SK-N-DZ (cell line): ENCODE measurements at places on chromosomes 5 and 9.
A peak's percentile ranks its signal among the peaks of the same experiment; 100 is the strongest.

DNA sequence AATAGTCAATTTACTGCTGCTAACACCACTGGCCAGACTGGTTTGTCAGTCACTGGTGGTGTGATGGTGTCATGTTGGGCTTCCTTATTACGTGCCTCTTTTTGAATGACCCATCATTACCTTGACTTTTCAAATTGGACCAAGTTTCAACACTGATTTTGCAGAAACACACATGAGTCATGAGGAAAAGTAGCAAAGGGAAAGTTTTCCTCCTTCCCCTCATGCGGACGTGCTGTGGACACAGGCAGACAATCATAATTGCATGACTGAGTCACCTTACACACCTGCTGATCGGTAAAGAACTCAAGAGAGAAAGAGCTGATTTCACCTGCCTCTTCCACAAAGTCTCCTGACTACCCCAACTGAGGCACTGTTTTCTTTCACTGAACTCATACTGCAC, 324.5 kb downstream of the ARRDC3 start:
- no peak for DNase-seq

- no peak for DNase-seq
Measured at GRCh38 chr9:16505199-16505598, 365.3 kb downstream of the BNC2 start.

DNA sequence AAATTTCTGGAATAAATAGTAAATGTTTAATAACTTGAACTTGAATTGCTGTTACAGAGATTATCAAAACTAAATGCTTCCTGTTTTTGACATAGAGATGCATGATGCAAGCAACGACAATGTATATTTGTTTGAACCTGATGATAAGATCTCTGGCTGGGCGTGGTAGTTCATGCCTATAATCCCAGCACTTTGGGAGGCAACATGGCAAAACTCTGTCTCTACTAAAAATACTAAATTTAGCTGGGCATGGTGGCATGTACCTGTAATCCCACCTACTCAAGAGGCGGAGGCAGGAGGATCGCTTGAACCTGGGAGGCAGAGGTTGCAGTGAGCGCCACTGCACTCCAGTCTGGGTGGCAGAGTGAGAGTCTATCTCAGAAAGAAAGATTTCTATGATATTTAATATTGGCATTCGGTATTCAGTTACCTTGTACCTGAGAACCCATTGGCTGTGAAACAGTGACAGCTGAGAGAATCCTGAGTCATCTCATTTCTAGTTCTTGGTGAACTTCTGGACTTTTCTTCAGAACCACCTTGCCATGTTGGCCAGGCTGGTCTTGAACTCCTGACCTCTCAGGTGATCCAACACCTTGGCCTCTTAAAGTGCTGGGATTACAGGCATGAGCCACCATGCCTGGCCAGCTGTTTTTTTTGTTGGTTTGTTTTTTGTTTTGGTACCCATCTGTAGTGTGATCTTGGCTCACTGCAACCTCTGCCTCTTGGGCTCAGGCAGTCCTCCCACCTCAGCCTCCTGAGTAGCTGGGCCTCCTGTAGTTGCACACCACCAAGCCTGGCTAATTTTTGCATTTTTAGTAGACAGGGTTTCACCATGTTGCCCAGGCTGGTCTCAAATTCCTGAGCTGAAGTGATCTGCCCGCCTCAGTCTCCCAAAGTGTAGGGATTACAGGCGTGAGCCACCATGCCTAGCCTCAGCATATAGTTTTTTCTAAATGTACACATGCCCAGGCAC, 10.0 kb upstream of the FGF18 start:
- no peak for DNase-seq

- no peak for DNase-seq
Measured at GRCh38 chr9:20640331-20641187, 18.3 kb upstream of the MLLT3 start.

GRCh38 chr5:42854795-42855194, 43.1 kb upstream of the SELENOP start:
- no peak for DNase-seq

DNA sequence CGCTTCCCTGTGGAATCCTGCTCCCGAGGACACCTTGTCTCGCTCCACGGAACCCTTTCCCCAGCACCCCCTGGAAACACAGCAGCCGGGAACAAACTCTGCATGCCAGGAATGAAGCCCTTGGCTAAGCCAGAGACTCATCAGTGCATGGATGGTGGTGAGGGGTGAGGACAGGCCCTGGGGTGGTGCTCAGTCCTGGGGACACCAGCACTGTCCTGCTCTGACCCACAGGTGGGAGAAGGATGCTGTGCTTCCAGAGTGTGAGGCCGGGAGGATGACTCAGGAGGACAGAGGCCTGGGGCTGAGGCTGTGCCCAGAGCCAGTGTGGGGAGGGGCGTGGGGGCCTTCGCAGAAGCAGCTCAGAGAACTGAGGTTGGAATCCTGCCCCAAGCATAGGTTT, 11.2 kb upstream of the EGR1 start:
- no peak for DNase-seq

GRCh38 chr5:11062397-11062796, 301.4 kb upstream of the DAP start:
- DNase-seq = no peak

GRCh38 chr5:143213231-143213850, 190.1 kb downstream of the NR3C1 start:
- DNase-seq = no peak

GRCh38 chr5:147372191-147372590, 137.4 kb downstream of the STK32A start:
- DNase-seq = no peak

- DNase-seq = no peak
Measured at GRCh38 chr9:132728071-132728470, 57.8 kb downstream of the GTF3C4 start.

- no peak for DNase-seq
Measured at GRCh38 chr5:84378420-84378819, 6.3 kb downstream of the EDIL3 start.

DNA sequence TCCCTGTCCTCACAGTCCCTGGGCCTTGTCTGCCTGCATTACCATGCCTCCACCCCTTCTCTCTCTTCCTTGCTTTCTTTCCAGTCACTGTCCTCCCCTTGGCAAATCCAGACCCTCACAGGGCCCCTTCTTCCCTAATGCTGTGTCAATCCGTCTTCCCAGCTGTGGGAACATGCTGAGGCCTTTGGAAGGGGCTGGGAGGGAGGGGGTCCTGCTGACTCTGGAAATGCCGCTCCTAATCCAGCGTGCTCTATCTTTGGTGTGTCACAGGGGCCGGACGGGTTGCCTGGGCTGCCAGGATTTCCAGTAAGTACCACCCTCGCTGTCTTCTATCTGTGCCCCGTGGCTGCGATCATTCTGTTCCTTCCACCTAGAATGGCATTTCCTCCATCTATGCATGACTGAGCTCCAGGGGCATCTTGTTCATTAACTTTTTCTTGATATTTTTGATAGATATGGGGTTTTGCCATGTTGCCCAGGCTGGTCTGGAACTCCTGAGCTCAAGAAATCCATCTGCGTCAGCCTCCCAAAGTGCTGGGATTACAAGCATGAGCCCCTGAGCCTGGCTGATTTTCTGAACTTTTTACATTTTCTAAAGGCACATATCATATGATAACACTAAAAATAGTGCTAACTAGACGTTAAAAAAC, 64.5 kb upstream of the TGFBR1 start:
- DNase-seq = no peak

- DNase-seq = no peak
Measured at GRCh38 chr5:83001796-83002381, 75.3 kb downstream of the TMEM167A start.

DNA sequence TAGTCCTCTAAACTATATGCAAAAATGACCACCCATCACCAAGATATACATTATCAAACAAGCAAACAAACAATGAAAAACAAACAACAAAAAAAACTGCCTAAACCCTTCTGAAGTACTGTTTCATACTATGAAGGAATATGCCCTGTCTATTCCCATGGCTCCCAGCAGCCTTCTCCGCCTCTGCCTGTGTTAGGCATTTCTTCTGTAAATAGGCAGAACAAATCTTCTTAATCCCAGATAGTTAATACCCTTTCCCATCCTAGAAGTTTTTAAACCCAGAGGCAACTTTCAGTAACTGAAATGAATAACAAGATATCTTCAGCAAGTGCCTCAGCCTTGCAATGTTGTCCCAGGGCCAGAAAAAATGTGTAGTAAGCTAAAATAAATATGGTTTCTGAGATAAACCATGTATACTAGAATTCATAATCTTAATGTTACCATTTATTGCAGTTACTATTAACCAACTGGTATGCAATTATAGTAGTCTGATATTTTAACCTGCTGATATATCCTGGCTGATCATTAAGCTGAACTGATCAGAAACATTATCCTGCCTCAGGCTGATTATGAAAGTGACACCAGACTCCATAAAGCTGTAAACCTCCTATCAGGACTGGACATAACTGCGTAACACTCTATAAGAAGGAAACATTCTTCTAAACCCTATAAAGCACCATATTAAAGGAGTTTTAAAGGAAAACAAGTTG, 68.5 kb downstream of the ANKRD31 start:
- no peak for DNase-seq

GRCh38 chr5:168479166-168479565, 7.1 kb upstream of the RARS1 start:
- DNase-seq = no peak

DNA sequence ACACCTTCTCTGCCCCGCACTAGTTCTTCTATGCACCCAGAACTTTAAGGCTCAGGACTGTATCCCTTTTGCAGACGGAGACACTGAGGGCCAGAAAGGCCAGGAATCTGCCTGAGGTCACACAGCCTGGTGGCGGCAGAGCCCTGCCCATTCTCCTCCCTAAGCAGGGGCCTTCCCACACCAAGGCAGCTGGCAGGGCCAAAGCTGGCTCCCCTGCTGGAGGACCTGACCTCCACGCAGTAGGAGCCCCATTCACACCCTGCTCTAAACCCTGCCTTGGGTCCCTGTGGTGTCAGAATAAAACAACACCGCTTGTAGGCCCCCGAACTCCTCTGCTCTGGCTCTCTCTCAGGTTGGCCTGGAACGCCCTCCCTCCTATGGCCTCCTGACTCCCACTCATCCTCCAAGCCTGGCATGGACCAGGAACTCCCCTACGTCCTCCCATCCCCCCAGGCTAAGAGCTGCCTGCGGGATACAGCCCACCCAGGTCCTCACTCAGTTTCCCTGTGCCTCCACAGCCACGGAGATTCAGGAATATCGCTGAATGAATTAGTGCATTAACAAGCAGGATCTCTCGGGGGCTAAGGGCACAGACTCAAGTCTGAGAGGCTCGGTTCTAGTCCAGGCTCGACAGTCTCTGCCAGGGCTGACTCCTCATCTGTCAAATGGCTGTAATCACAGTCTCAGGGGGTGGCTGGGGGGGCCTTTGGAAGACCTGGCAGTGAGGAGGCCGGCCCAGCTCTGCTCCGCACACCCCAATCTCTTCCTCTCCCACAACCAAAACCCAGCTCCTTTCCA, 2.8 kb downstream of the ST6GALNAC6 start:
- no peak for DNase-seq

- no peak for DNase-seq
Measured at GRCh38 chr9:16417749-16418148, 452.7 kb downstream of the BNC2 start.

DNA sequence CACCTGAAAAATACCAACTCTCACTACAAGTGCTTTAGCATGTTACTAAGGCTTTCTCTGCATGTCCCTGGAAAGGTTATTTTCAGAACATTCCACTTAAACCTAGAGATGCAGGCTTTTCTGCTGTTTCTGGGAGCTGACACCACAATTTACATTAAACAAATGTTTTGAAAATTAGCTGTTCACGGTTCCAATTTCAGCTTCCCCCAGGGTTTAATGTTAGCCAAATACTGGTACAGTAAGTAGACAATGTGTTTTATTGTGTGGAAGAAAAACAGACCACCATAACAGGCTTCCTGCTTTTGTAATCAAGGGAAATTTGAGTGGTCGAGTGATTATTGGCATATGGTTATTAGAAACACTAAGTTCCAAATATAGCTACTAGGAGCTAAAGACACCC, 32.0 kb downstream of the MACROH2A1 start:
- DNase-seq = no peak

- DNase-seq = no peak
Measured at GRCh38 chr5:57442080-57442839, 40.4 kb downstream of the ACTBL2 start.

DNA sequence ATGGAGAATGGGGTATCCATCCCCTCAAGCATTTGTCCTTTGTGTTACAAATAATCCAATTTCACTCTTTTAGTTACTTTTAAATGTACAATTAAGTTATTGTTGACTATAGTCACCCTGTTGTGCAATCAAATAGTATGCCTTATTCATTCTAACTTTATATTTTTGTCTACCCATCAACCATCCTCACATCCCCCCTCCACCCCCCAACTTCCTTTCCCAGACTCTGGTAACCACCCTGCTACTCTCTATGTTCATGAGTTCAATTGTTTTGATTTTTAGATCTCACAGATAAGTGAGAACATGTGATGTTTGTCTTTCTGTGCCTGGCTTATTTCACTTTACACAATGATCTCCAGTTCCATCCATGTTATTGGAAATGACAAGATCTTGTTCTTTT, 15.4 kb upstream of the RANBP17 start:
- peak; percentile 15 for DNase-seq

GRCh38 chr9:100111235-100111634, 12.2 kb downstream of the INVS start:
- DNase-seq = no peak

DNA sequence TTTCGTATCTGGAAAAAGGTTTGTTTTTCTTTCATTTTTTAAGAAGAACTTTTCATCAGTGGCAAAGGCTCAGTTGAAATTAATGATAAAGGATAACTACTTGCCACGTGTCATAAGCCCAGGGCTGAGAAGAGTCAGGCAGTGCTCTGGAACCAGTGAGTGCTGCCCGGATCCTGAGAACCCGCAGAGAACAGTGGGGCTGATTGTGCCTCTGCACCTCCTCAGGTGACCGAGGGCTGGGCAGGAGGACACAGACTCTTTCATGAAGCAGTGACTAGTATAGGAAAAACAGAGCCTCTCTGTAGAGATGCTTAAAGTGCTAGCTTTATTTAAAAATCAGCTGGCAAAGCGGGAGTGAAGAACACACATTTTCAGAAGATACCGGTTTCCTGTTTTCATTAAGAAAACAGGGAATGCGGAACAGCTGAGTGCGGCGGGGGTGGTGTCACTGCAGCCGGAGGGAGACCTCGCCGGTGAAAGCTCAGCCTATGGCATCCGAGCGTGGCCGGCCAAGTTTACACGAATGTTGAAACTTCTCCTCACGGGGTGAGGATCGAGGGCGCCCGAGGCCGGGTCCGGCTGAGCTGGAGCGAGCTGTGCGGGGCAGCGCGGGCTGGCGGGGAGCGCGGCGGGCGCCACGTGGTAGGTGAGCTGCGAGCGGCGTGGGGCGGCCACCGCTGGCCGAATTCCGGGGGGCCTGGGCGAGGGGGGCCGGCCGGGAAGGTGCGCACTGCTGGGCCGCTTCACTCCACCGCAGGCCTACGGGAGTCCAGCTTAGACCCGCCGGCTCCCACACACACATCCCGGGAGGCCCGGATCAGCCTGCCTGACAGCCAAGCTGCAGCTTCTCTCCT, 134.7 kb upstream of the DMRT1 start:
- peak; percentile 1 for DNase-seq

- no peak for DNase-seq
Measured at GRCh38 chr9:14985419-14985818, 75.2 kb upstream of the FREM1 start.

GRCh38 chr9:103755986-103756385, 338.1 kb upstream of the SMC2 start:
- no peak for DNase-seq
